Ascending aorta (tissue), 2 donors: ENCODE measurements at places on chromosomes 6 and 20. TPM values are rescaled to one million over a fixed set of nuclear protein-coding genes. Genes with fewer than 3 reads are reported as not detected.

- no peak for DNase-seq
Measured at GRCh38 chr6:132126150-132126549, 175.0 kb upstream of the CCN2 start.

DNA sequence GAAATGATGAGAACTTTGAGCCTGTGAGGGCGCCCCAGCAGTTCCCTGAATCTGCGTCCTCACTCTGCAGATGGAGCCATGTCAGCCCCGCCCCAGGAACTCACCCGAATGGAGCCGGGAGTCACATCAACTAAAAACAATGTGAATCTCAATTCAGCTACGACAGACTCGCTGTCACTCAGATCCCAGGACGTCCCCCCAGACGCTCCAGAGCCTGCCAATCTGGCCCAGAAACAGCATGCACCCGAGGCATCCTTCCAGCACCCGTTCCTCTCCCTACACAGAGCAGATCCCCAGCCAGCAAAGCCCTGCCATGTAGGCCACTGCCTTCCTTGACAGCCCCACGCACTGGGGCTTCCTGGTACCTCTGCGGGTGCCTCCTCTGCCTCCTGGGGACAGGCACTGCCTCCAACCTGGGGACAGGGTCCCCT lies 248.0 kb downstream of the TTLL2 start:
- no peak for DNase-seq

MMP24 gene
- not detected for total RNA-seq

DNA sequence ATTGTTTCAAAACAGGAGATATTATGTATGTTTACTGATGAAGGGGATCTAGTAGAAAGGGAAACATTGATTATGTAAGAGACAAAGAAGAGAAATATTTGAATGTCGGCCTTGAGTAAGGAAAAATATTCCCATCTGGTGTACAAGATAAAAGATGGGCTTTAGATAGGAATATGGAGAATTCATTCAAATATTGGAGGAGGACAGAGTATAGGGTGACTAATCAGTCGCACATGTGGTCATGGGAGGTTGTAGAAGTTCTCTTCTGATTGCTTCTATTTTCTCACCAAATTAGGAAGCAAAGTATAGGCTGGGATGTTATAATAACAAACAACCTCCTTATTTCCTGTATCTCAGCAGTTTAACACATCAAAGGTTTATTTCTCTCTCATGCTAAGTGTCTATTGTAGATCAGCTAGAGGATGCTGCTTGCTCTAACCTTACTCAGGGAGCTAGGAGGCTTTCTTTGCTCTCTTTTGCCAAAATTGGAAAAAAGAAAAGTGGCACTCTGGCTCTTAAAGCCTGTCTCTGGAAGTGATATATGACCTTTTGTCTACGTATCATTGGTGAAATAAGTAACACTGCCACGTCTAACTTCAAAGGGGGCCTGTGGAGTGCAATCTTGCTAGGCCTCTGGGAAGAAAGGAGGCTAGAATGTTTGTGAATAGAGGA lies 1.2 kb upstream of the HDDC2 start:
- DNase-seq, result no peak

DNA sequence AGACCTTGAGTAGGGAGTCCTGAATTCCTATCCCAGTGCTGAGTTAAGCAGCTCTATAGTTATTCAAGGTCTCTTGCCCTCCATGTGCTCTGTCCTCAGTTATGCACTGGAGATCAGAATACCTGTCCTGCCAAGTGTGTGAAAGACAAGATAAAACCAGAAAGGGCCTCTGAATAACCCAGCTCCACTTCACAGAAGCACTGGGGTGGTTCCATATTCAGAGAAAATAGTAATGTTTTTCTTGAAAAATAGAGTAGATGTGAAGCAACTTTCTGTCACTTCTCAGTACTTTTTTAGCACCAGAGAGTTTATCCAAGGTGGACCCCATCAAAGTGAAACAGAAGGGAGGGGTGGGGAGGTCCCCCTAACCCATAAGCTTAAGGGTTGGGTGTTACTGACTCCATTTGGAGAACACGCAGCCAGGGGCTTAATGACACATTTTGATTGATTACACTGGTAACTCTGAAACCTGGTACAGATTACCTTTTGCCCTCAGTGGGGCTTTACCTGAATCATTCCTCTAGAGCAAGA lies 509.8 kb upstream of the JARID2 start:
- DNase-seq, result no peak

ALDH8A1 gene
- total RNA-seq, result not detected

BFSP1 gene
- not detected for total RNA-seq

- no peak for DNase-seq
Measured at GRCh38 chr6:113805173-113805790, 51.9 kb upstream of the MARCKS start.

PCMTD2 gene
- 30.3 TPM for total RNA-seq

- no peak for DNase-seq
Measured at GRCh38 chr20:37354210-37355195, 8.6 kb downstream of the SRC start.

DNA sequence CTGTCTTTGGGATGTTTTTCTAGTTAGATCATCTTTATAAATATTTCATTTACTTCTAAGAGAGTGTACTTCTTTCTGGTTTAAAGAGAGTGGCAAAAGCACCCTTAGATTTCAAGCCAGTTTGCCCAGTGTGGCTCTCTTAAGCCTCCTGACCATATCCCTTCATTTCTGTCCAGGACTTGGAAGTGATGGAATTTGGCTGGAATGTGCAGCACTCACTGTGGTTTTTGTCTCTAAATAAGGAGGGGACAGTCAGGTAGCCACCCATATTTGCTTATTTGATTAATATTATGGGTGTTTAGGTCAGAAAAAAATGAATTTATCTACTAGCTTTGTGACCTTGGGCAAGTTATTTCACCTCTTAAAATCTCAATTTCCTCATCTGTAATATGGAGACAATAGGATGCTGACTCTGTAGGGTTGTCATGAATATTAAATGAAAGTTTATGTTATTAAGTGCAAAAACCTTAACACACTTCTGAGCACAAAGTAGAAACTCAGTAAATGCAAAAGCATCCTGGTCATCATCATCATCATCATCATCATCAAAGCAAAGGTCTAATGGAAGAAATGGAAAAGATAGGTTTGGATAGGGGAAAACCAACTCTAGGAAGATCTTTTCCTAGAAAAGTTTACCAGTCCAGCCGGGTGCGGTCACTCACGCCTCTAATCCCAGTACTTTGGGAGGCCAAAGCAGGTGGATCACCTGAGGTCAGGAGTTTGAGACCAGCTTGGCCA lies 3.1 kb downstream of the CRYBG1 start:
- DNase-seq, result no peak

SAMD3 gene
- not detected for total RNA-seq

C6orf132 gene
- 1.3 TPM for total RNA-seq

TEAD3 gene
- total RNA-seq, result 19.8 TPM

NNAT gene
- not detected for total RNA-seq

- no peak for DNase-seq
Measured at GRCh38 chr6:12065321-12066140, 53.4 kb downstream of the HIVEP1 start.

- DNase-seq, result no peak
Measured at GRCh38 chr6:146582857-146583256, 15.9 kb upstream of the ADGB start.

GRCh38 chr6:140062043-140063020 lies 687.9 kb upstream of the CITED2 start:
- DNase-seq, result peak; percentile 64

DNA sequence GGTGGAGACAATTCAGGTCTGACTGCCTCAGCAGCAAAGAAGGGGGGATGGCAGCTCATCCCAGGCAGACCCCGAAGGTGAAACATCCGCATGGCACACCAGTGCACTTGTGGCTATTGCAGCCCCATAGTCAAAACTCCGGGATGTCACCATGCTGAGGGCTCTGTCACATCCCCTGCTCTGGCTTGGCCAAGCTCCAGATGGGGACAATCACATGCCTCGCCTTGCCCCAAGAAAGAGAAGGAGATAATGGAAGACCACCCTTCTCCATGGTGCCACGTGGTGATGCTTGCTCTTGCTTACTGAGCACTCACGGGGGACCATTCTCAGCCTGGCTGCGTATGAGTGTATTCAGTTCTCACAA lies 60.2 kb downstream of the RBM38 start:
- no peak for DNase-seq

SAMD5 gene
- total RNA-seq, result 1.3 TPM

SNAP25 gene
- 0.43 TPM for total RNA-seq

GRCh38 chr20:24779131-24779530 lies 169.9 kb upstream of the CST7 start:
- DNase-seq, result no peak

GRCh38 chr6:11618533-11618932 lies 81.0 kb downstream of the TMEM170B start:
- DNase-seq, result no peak

PLCB1 gene
- 22.9 TPM for total RNA-seq

WFDC5 gene
- not detected for total RNA-seq

DNA sequence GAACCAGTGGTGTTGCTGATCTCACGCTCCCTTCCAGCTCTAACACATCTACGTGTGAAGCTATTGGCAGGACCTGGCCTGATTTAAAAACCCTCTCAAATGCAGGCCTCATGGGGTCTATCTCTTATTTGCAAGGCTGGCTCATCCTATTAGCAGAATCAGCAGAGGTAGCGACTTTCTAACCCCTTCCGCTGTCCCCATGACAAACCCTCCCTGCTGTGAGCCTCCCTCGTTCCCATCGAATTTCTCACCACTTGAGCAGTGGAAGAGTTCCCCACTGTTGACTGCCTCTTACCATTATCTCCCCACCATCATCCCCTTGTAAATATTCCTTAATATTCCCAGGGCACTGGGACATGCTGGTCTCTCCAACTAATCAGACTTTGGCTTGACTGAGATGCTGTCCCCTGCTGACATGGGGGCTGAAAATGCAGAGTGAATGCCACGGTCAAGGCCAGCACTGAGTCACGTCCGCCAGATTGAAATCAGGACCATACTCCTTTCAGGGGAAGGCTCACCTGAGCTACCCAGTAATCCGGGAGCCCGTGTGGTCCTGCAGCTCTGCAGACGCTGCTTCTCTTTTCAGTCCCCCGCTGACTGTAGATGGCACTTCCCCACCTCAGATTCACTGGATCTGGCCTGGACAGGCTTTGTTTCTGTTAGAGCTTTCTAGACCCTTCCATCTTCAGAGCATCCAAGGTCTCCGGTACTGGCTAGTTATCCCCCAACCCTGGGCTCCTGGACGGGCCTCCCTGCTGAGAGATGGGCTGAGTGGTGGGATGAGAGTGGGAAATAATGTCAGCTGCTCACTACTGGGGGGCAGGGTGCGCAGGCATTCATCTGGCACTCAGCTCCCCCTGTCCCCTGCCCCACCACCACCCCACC lies 23.1 kb downstream of the AAR2 start:
- DNase-seq, result no peak

GRCh38 chr6:98925831-98926230 lies 21.9 kb downstream of the FBXL4 start:
- no peak for DNase-seq

GRCh38 chr20:24468401-24469115 lies 871 bp upstream of the SYNDIG1 start:
- no peak for DNase-seq

DNA sequence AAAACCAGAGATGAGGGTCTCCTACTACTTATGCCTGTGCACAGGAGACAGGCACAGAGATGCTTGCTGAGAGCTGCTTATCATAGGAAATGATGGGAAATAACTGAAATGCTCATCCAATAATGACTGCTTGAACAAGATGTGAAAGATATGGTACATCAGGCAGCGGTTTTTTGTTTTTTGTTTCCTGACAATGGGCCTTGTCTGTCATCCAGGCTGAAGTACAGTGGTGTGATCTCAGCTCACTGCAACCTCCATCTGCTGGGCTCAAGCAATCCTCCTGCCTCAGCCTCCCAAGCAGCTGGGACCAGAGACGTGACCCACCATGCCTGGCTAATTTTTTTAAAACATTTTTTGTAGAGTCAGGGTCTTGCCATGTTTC lies 1.2 kb upstream of the RIPOR3 start:
- DNase-seq, result no peak

RALY gene
- total RNA-seq, result 78.5 TPM

DNA sequence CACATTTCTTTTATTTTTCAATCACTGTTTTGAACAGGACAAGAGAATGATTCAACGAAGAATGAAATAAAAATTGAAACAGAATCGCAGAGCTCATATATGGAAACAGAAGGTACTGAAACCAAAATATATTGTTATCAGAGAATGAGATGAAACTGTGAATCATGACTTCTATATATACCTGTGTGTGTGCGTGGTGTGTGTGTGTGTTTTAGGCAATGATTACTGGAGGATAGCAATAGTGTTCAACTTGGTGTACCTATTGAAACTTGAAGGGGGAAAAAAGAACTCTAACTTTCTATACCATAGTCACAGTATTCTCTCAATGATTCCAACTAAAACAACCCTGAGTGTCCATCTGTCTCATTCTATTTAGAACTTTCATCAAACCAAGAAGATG lies 586.6 kb downstream of the KIF16B start:
- DNase-seq, result no peak

DNA sequence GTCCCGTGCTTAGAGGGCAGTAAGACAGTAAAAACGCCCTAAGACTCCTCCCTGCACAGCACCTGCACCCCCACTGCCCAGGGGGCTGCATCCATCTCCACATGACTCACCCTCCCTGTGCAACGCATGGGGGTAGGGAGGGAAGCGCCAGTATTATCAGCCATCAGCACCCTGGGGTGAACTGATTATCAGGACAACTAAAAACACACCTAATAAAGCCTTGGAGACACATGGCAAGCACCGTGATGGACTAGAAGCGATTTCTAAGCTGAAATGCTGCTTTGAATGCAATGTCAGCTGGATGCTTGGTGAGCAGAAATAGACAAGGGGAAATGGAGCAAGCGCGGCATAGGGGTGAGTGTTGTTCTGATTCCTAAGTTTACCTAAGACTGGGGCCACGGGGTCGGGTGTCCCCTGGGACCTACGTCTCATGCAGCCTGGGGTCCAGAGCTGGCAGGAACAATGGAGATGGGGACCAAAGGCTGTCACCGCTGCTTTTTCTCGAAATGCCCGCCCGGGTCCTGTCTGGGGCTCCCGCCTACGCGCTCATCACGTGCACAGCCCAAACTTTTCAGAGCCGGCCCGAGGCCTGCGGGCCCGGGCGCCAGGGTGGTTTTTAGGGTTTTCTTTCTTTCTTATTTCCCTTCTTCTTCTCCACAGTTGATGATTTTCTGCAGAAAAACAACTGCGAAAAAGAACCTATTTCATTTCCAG lies 702 bp upstream of the TNFAIP3 start:
- no peak for DNase-seq

GRCh38 chr6:142647449-142648035 lies 297.4 kb downstream of the HIVEP2 start:
- no peak for DNase-seq

DNA sequence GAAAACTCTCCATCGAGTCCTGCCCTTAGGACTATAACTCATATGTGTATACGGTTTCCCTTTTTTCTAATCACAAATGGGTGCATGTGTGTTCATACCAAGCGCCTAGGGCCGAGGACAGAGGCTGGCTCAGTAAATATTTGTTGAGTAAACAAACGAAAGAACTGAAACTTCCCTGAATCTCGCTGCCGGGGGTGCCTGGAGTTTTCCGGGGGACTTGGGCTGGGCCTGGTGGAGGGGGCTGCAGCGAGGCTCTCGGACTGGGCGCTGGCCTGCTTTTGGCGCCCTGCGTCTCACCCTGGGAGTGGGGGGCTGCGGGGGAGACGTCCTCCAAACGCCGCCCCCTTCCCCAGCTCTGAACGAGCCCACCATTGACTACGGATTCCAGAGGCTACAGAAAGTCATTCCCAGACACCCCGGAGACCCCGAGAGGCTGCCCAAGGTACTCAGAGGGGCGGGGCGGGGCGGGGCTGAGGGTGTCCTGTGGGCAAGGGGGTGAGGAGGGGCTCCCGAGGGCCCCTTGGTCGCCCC lies 49.0 kb downstream of the CPXM1 start:
- no peak for DNase-seq

TMEM200A gene
- total RNA-seq, result 3.6 TPM

SLC35F1 gene
- not detected for total RNA-seq
